ENCODE measurements at places on chromosomes 12 and 14.

DNA sequence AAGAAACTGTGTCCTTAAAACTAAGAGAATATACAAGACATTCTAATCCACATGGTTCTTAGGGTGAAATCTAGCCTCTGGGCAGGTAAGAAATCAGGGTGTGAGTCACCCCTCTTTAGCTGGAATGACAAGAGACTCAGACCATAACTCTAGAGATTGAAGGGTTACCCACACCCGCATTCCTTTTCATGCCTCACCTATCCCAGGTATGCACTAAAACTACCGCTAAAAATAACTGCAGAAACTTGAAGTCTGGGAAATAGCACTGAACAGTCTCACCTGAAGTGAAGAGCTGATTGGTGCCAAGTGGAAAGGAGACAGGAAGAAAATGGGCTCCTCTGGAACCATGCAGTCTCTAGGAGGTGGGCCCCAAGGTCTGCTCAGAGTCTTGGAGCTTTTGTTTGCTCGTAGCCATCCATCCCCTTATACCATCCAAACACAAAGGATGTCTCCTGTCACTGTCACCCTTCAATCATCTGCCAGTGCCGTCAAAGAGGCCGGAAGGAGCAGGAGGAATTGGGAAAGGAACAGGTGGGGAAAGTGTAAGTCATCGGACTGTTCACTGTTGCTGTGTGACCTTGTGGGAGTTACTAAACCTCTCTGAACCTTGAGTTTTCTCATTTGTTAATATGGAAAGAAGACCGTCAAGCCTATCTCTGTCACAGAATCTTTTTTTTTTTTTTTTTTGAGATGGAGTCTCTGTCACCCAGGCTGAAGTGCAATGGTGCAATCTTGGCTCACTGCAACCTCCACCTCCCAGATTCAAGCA, 22.4 kb downstream of the DDX47 start:
- peak overlapping the region; percentile 89 for H3K27ac ChIP-seq
- peaks cover 27% of the 10 kb centered on the region for H3K4me1 ChIP-seq
- no peak overlapping the region for H3K4me3 ChIP-seq
- H3K27me3 ChIP-seq = no peaks in the 10 kb centered on the region
- peaks cover 26% of the 10 kb centered on the region for H3K36me3 ChIP-seq

DNA sequence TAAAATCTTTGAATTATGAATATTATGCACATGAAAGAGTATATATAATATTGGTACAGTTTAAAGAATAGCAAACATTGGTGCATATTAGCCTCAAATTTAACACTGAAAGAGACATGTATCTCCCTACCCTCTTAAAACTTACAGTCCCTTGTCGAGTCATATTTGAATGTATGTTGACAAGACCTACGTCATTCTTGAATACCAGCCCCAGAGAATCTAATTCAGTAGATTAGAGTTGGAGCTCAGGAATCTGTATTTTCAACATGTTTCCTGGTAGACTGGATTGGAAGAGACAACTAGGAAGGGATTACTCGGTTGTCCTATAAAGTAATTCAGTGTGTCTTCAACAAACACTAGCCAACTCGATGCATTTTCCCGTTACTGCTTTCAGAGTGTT, 104.8 kb downstream of the PDE3A start:
- H3K27me3 ChIP-seq = no peaks in the 10 kb centered on the region
- H3K36me3 ChIP-seq = peaks cover 5% of the 10 kb centered on the region
- DNase-seq = no peak
- H3K27ac ChIP-seq = no peak overlapping the region
- H3K4me1 ChIP-seq = peaks cover 15% of the 10 kb centered on the region

DNA sequence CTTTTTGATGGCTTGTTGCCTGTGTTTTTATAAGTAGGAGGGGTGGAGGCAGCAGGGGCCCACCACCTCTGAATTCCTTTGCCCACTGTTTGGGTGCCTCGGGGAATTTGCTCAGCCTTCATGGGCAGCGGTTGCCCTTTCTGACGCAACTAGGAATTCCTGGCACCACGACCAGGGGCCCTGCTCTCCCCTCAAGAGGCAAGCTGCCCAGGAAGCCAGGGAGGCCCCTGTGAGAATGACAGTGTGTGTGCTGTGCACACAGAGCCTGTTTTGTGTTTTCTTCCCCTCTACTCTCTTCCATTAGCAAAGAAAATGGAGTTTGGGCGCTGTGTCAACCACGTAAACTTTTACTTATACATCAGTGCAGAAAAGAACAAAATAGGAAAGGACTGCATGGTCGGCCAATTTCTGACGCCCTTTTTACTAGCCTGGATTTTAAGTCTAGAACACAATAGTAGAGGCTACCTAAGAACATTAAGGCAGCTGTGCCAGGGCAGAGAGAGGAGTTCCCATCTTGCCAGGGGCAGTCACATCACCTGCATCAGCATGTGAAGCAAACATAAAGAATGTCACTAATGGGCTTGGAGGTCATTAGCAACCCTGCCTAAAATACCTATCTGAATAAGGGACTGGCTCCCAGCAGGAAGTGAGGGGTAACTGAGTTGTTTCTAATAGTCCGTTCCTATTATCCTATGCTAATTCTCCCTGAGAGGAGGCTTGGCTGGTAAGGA, 17.9 kb upstream of the PTGR2 start:
- H3K27me3 ChIP-seq = no peaks in the 10 kb centered on the region
- no peaks in the 10 kb centered on the region for H3K36me3 ChIP-seq
- no peak for DNase-seq
- peaks cover 14% of the 10 kb centered on the region for H3K4me1 ChIP-seq
- no peak overlapping the region for H3K4me3 ChIP-seq

DNA sequence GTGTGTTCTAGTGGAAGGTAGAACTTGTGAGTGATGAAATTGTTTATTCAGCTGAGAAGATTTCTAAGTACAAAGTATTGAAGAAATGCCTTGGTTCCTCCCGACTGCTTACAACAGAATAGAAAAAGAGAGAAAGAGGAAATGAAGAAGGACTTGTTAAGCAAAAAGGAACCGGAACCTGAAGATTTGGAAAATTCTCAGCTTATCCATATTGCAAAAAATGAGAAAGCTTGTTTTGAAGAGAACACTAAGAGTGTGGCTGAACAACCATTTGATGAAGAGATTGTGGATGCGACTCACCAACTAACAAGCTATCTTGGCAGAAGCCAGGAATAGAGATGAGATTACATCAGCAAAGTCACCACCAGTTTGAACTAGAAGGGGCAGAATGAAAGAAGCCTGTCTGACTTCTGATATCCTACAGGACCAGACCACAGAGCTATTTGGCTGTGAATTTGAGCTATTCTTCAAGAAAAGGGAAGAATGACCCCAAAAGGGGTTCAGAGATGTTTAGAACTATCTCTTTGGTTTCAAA, 15.1 kb downstream of the NDUFA9 start:
- no peak overlapping the region for H3K4me3 ChIP-seq
- no peak for DNase-seq
- no peak overlapping the region for H3K27ac ChIP-seq
- no peaks in the 10 kb centered on the region for H3K4me1 ChIP-seq

GRCh38 chr12:6049587-6049986, 74.9 kb downstream of the VWF start:
- peaks cover 15% of the 10 kb centered on the region for H3K4me1 ChIP-seq
- H3K36me3 ChIP-seq = no peaks in the 10 kb centered on the region
- DNase-seq = no peak
- H3K27me3 ChIP-seq = peaks cover 2% of the 10 kb centered on the region
- H3K4me3 ChIP-seq = no peak overlapping the region

GRCh38 chr12:57993834-57994233, 52.5 kb downstream of the ATP23 start:
- DNase-seq = no peak
- H3K36me3 ChIP-seq = no peaks in the 10 kb centered on the region
- peaks cover 2% of the 10 kb centered on the region for H3K27me3 ChIP-seq
- no peak overlapping the region for H3K27ac ChIP-seq

DNA sequence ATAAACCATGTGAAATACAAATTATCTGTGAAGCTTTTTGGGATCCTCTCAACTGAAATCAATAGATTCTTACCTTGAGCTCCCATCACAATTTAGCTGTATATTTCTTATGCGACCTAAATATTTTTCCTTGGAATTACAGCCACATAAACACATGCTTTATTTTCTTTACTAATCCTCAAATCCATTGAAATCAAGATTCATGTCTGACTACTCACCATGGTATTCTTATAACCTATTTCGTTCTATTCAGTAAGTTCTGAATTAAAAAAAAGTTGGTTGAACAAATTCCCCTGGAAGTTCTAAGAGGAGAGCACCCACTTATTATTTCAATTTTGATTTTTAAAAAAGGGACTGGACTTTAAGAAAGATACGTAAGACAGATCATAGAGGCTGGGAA, 292.1 kb upstream of the ATP2B1 start:
- no peak for DNase-seq
- no peak overlapping the region for H3K27ac ChIP-seq
- H3K36me3 ChIP-seq = no peaks in the 10 kb centered on the region
- no peak overlapping the region for H3K4me3 ChIP-seq

GRCh38 chr12:107404981-107405380, 280.6 kb upstream of the PWP1 start:
- no peak overlapping the region for H3K4me3 ChIP-seq
- peaks cover 6% of the 10 kb centered on the region for H3K27me3 ChIP-seq
- H3K36me3 ChIP-seq = no peaks in the 10 kb centered on the region
- H3K27ac ChIP-seq = no peak overlapping the region
- no peak for DNase-seq

DNA sequence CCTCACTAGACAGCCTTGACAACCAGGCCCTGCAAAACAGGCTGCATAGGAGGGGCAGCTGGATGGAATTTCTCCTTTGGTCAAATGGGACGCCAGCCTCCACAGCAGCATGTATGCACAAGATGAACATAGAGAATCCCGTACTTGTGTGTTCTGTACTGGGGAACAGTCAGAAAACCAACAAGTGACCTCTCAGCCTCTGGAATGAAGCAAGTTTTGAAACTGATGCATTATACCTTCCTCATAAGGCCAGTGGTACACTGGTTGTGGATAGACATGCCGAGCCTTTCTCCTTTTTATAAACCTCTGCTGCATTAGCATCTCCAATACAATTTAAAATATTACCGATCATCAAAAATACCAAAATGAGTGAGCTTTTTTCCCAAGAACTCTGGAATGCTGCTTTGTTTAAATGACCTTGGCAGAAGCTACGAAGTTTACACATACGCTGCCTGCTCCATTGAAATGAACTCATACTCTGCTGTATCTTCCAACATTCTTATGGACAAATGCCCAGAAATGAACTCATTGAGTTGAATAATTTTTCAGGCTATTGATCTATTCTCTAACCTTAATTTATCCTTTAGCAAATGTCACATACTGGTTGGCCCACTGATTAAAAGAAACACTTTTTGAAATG, 47.6 kb upstream of the FERMT2 start:
- H3K4me3 ChIP-seq = no peak overlapping the region
- H3K36me3 ChIP-seq = no peaks in the 10 kb centered on the region
- no peaks in the 10 kb centered on the region for H3K27me3 ChIP-seq
- H3K27ac ChIP-seq = no peak overlapping the region
- H3K4me1 ChIP-seq = no peaks in the 10 kb centered on the region
- no peak for DNase-seq

- H3K4me1 ChIP-seq = peaks cover 21% of the 10 kb centered on the region
- peaks cover 6% of the 10 kb centered on the region for H3K36me3 ChIP-seq
Observed at GRCh38 chr12:92784797-92785562, 82.2 kb downstream of the PLEKHG7 start.

GRCh38 chr14:86575141-86575540, 1045.2 kb downstream of the FLRT2 start:
- no peak for DNase-seq
- no peaks in the 10 kb centered on the region for H3K27me3 ChIP-seq

GRCh38 chr12:104291867-104292524, 11.5 kb upstream of the EID3 start:
- peaks cover 31% of the 10 kb centered on the region for H3K4me1 ChIP-seq
- peaks cover 19% of the 10 kb centered on the region for H3K36me3 ChIP-seq
- no peaks in the 10 kb centered on the region for H3K27me3 ChIP-seq
- no peak for DNase-seq
- no peak overlapping the region for H3K4me3 ChIP-seq
- no peak overlapping the region for H3K27ac ChIP-seq

DNA sequence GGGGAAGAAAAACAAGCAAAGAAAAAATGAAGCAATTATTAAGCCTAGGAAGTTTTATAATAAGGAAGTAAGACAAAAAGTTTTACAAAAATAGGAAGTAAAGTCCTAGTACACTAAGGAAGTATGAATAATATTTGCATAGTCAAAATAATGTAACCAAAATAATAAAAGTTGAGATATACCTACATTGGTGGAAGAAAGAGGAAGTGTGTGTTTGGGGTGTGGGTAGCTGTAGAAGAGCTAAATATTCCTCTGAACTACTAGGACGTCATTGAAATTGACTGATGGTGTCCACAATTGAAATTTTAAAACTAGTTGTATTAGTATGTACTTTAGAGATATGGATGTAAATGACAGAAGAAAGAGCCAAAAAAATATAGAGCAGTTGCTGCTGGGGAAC, 228.4 kb upstream of the OTX2 start:
- no peaks in the 10 kb centered on the region for H3K36me3 ChIP-seq
- no peak overlapping the region for H3K4me3 ChIP-seq
- no peak overlapping the region for H3K27ac ChIP-seq
- H3K4me1 ChIP-seq = no peaks in the 10 kb centered on the region
- no peak for DNase-seq

DNA sequence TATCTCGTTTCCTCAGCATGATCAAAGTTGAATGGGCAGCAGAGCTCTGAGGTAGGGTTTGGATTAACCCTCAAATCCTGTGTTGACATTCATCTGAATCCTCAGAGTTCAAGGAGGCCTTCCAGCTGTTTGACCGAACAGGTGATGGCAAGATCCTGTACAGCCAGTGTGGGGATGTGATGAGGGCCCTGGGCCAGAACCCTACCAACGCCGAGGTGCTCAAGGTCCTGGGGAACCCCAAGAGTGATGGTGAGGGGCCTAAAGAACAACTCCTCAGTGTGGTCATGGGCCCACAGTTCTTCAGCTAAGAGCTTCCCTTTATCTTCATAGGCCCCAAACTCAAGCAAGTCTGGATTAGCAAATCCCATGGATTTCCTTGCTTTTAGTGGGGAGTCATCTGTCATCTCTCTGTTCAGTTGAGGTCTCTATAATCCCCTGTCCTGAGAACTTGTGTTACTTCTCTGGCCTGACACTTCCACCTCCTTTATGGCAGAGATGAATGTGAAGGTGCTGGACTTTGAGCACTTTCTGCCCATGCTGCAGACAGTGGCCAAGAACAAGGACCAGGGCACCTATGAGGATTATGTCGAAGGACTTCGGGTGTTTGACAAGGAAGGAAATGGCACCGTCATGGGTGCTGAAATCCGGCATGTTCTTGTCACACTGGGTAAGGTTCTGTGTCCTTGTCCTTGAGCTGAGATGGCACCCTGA, 1.5 kb downstream of the MYL6 start:
- peak overlapping the region; percentile 96 for H3K27ac ChIP-seq
- no peak for DNase-seq
- no peaks in the 10 kb centered on the region for H3K27me3 ChIP-seq
- H3K4me1 ChIP-seq = peaks cover 35% of the 10 kb centered on the region
- peaks cover 36% of the 10 kb centered on the region for H3K36me3 ChIP-seq
- H3K4me3 ChIP-seq = peak overlapping the region; percentile 91

DNA sequence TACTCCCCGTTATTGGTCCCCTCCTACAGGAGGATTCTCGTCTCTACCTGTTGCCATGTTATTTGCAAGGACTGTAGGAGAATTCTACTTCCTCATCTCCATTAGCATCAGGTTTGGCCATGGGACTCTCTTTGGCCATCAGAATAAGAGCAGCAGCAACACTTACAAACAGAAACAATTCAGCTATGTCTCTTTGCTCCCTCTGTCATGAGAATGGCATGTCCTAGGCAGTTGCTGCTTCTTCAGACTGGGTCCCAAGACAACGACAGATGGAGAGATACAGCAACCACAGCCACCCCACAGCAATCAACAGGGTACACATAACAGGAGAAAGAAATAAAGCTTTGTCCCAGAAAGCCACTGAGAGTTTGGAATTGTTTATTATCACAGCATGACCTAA, 19.7 kb downstream of the SLC41A2 start:
- no peaks in the 10 kb centered on the region for H3K4me1 ChIP-seq
- no peaks in the 10 kb centered on the region for H3K36me3 ChIP-seq
- no peak overlapping the region for H3K27ac ChIP-seq
- H3K27me3 ChIP-seq = peaks cover 4% of the 10 kb centered on the region
- DNase-seq = no peak

All from mesothelial cell of epicardium (in vitro differentiated cells).